ENCODE measurements at places on chromosomes 7 and 10.

- DNase-seq = peak; percentile 77
- H3K36me3 ChIP-seq = no peaks in the 10 kb centered on the region
- H3K27me3 ChIP-seq = no peaks in the 10 kb centered on the region
- H3K27ac ChIP-seq = peak overlapping the region; percentile 70
- peak overlapping the region; percentile 21 for H3K4me3 ChIP-seq
Observed at GRCh38 chr7:12715372-12716133, 28.1 kb downstream of the ARL4A start.

GRCh38 chr7:4744391-4745264 lies 30.8 kb upstream of the AP5Z1 start:
- DNase-seq = peak; percentile 95
- H3K4me1 ChIP-seq = peaks cover 66% of the 10 kb centered on the region
- peak overlapping the region; percentile 89 for H3K4me3 ChIP-seq

GRCh38 chr10:125633517-125633999 lies 49.4 kb downstream of the TEX36 start:
- no peak overlapping the region for H3K4me3 ChIP-seq
- H3K27ac ChIP-seq = no peak overlapping the region
- H3K36me3 ChIP-seq = no peaks in the 10 kb centered on the region
- no peaks in the 10 kb centered on the region for H3K27me3 ChIP-seq
- no peaks in the 10 kb centered on the region for H3K4me1 ChIP-seq
- DNase-seq = no peak

DNA sequence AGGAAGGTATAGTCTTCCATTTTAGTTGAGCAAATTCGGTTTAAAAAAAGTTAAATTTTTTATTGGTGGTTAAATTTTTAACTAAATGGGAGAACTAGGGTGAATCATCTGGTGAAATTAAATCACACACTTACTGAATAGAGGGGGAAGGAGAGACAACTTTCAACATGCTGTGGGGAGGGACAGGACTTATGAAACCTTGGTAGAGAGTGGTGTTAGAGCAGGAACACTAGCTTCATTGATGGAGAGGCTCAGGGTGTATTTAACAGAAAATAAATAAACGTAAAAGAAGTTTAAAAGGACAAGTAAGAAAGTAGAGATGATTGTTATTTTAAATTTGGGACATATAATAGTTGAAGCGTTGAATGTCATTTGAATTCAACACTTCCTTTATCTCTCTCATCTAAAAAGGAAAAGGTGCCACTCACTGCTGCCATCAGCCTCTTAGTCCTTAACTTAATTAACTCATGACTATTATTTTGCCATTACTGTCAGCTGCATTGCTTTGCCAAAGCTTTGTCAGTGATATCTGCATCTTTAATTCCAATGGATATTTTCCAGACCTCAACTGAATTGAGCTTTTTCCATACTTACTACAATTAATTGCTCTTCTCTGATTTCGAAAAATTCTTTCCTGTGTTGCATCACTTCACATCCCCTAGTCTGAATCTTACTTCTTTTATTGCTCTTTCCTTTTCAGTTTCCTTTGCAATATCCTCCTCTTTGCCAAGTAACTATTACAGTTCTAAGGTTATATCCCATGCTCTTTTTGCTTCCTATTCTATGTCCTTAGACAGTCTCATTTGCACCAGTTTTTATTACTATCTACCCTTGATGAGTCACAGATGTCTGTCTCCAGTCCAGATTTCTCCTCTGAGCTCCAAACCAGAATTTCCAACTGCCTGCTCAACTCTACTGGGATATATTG lies 71.7 kb downstream of the GNAT3 start:
- H3K36me3 ChIP-seq = no peaks in the 10 kb centered on the region
- H3K27me3 ChIP-seq = no peaks in the 10 kb centered on the region
- H3K4me3 ChIP-seq = no peak overlapping the region
- no peaks in the 10 kb centered on the region for H3K4me1 ChIP-seq

GRCh38 chr7:148306759-148307158 lies 283.8 kb upstream of the C7orf33 start:
- no peaks in the 10 kb centered on the region for H3K36me3 ChIP-seq
- H3K27me3 ChIP-seq = no peaks in the 10 kb centered on the region
- DNase-seq = no peak
- H3K4me1 ChIP-seq = no peaks in the 10 kb centered on the region
- no peak overlapping the region for H3K27ac ChIP-seq
- H3K4me3 ChIP-seq = no peak overlapping the region

DNA sequence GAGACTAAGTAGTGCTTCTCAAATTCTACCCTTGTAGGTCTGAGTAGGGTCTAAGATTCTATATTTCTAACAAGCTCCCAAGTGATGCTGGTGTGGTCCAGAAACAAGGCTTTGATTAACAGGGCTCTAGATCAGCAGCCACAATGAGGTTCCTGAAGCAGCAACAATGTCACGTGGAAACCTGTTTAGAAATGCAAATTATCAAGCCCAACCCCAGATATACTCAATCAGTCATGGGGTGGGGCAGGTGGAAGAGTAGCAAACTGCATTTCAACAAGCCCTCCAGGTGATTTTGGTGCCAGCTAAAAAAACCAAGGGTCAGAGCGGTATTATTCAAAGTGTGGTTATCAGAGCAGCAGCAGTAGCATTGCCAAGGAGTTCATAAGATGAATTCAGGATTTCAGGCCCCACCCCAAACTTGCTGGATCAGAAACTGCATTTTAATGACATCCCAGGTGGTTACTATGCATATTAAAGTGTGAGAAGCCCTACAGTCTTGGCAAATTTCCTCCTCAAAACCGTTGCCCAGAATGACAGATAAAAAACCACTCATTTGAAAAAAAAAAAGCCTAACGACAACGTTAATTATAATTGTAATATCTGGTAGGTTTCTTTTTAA lies 199.2 kb downstream of the AHR start:
- no peak overlapping the region for H3K4me3 ChIP-seq
- no peak for DNase-seq
- no peaks in the 10 kb centered on the region for H3K27me3 ChIP-seq
- H3K36me3 ChIP-seq = no peaks in the 10 kb centered on the region

DNA sequence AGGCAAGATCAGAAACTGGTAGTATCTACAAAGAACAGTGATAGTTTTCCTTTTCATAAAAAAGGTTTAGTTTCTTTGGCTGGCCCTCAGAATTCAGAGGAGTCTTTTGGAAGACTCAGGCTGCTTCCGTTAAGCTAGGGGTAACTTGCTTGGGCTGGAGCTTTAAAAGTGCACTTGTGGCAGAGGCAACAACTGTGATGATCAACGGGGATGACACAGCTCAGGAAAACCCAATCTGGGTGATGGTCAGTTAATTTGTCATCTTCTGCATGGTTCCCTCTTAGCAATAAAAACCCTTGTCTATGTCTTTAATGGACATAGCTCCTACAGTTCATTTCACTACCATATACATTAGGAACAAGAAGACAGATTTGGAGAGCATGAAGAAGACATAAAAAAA lies 46.7 kb downstream of the SGMS1 start:
- H3K27me3 ChIP-seq = no peaks in the 10 kb centered on the region
- H3K27ac ChIP-seq = no peak overlapping the region
- H3K4me1 ChIP-seq = peaks cover 21% of the 10 kb centered on the region
- H3K4me3 ChIP-seq = no peak overlapping the region
- peaks cover 3% of the 10 kb centered on the region for H3K36me3 ChIP-seq
- DNase-seq = no peak

- peak overlapping the region; percentile 86 for H3K27ac ChIP-seq
- H3K27me3 ChIP-seq = no peaks in the 10 kb centered on the region
- H3K36me3 ChIP-seq = peaks cover 2% of the 10 kb centered on the region
- no peak for DNase-seq
- H3K4me1 ChIP-seq = peaks cover 12% of the 10 kb centered on the region
Observed at GRCh38 chr7:2313450-2314208, 612 bp downstream of the SNX8 start.

GRCh38 chr10:14211610-14212009 lies 119.1 kb downstream of the FRMD4A start:
- H3K4me1 ChIP-seq = no peaks in the 10 kb centered on the region
- no peak overlapping the region for H3K4me3 ChIP-seq
- no peak overlapping the region for H3K27ac ChIP-seq
- DNase-seq = no peak
- peaks cover 3% of the 10 kb centered on the region for H3K27me3 ChIP-seq

GRCh38 chr7:128939075-128939860 lies 1.5 kb downstream of the IRF5 start:
- peak; percentile 66 for DNase-seq
- peaks cover 17% of the 10 kb centered on the region for H3K27me3 ChIP-seq
- peak overlapping the region; percentile 91 for H3K4me3 ChIP-seq
- H3K27ac ChIP-seq = peak overlapping the region; percentile 70

DNA sequence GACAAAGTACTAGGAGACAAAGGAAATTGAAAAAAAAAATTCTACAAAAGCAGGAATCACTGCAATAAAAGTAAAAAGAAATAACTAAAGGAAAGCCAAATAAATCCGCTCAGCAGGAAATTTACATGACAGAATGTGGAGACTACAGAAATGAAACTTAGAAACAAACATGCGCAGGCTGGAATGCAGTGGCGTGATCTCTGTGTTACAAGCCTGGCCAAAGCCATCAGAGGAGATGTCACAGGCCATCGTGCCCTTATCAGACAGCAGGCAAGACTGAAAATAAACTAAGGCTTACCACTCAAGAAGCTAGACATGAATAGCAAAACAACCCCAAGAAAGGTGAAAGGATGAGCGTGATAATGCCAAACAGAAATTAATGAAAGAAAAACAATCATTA lies 6.3 kb upstream of the CAMK2B start:
- no peaks in the 10 kb centered on the region for H3K36me3 ChIP-seq
- no peak overlapping the region for H3K4me3 ChIP-seq
- no peak overlapping the region for H3K27ac ChIP-seq
- H3K4me1 ChIP-seq = no peaks in the 10 kb centered on the region
- H3K27me3 ChIP-seq = peaks cover 11% of the 10 kb centered on the region

DNA sequence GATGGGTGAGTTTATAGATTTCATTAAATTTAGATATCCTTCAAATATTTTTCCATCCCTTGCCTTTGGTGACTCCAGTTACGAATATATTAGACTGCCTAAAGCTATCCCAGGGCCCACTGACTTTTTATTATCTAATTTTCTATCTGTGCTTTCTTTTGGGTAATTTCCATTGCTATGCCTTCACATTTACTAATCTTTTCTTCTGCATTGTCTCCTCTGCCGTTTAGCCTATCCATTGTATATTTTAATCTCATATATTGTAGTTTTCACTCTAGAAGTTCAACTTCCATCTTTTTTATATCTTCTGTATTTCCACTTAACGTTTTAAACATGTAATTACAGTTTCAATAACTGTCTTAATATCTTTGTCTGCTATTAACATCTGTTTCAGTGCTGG lies 78.6 kb upstream of the HDAC9 start:
- H3K4me3 ChIP-seq = no peak overlapping the region
- no peaks in the 10 kb centered on the region for H3K27me3 ChIP-seq
- H3K27ac ChIP-seq = no peak overlapping the region
- H3K36me3 ChIP-seq = no peaks in the 10 kb centered on the region
- no peaks in the 10 kb centered on the region for H3K4me1 ChIP-seq

GRCh38 chr10:102344067-102344466 lies 51.4 kb upstream of the NFKB2 start:
- no peak for DNase-seq
- no peak overlapping the region for H3K4me3 ChIP-seq
- H3K36me3 ChIP-seq = peaks cover 6% of the 10 kb centered on the region
- H3K27ac ChIP-seq = no peak overlapping the region
- peaks cover 15% of the 10 kb centered on the region for H3K4me1 ChIP-seq

DNA sequence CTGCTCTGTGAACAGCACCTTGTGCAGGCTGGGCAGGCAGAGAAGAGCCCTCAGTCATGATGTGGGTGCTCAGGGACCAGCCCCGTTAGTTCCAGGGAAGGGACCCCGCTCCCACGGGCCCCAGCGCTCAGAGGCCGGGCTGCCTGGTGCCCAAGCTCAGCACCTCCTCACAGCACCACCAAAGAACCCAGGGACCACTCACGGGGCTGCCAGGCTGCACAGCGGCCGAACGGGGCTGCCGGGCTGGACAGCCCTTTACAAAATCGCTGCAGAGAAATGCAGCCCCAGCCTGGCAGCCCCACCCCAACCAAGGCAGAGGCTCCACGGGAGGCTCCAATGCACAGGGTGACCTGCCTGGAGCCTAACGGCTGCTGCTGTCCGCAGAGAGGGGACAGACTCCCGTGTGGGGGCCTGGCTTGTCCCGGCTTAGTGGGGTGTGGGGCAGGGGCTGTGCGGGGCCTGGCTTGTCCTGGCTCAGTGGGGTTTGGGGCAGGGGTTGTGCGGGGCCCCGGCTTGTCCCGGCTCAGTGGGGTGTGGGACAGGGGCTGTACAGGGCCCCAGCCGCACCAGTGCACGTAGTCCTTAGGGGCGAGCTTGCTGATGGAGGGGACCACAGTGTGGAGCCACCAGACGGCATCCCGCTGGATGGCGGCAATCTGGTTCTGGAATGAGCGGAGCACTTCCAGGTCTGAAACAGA lies 9.2 kb downstream of the INTS1 start:
- DNase-seq = no peak
- no peaks in the 10 kb centered on the region for H3K27me3 ChIP-seq
- H3K4me1 ChIP-seq = no peaks in the 10 kb centered on the region

- no peaks in the 10 kb centered on the region for H3K27me3 ChIP-seq
- no peak overlapping the region for H3K4me3 ChIP-seq
- DNase-seq = no peak
- H3K27ac ChIP-seq = no peak overlapping the region
- H3K4me1 ChIP-seq = no peaks in the 10 kb centered on the region
- peaks cover 22% of the 10 kb centered on the region for H3K36me3 ChIP-seq
Observed at GRCh38 chr7:92343714-92344113, 97.9 kb downstream of the ANKIB1 start.

DNA sequence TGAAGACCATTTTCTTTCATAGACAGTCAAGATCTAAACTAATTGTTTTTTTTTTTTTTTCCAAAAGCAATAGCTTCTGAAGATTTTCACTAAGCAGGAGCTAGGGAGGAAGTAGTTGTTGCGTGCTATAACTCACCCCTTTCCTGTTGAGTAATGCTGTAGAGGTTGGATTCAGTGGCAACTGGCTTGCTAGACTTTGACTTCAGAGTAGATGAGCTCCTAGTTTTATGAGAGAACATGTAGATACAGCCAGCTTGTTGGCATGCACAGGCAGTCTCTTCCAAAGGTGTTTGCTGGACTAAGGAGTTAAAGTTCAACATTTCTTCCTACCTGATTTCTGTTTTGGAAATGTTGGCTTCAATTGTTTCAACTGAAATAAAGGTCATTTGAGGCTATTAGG lies 66.2 kb upstream of the MXI1 start:
- peaks cover 27% of the 10 kb centered on the region for H3K4me1 ChIP-seq
- no peaks in the 10 kb centered on the region for H3K36me3 ChIP-seq
- peak overlapping the region; percentile 11 for H3K4me3 ChIP-seq
- H3K27ac ChIP-seq = no peak overlapping the region
